Ascending aorta (tissue), 2 donors: ENCODE measurements at places on chromosomes 7 and 10.

- DNase-seq = no peak
These were observed 896.9 kb upstream of the PHF14 start for GRCh38 chr7:10076660-10077300.

DNA sequence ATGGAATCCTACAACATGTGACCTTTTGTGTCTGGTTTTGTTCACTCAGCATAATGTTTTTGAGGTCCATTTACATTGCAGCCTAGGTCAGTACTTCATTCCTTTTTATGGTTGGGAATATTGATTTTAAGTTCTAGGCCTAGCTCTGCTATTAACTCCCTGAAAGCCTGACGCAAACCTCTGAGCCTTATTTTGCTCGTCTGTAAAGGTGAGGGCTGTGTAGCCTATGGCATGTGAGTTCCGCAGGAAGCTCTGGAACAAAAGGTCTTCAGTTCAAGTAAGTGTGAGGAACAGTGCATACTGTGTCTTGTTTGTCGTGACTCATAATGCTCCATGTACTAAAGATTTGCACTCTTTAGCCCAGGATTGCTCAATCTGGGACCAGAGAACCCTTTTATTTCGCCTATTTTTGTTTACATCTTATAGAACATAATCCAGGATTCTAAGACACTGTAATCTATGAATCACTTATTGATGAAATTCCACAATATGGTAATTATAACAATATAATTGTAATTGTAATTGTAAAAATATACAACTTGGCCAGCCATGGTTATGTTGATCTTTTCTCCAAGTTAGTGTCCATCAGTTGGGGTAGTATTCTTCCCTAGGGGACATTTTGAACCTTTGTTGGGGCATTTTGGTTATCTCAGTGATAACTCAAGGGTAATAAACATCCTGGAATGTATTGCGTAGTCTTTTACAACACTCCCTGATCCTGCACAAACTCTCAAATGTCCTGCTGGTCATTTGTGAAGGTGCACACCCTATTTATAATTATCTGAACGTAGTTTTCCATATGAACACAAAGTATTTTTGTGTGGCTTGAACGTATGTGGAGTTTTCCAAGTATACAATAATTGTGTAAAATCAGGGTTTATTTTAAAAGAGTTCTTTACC is 184.7 kb downstream of the VTI1A start:
- DNase-seq = no peak

- DNase-seq = no peak
These were observed 84.7 kb downstream of the CREB5 start for GRCh38 chr7:28497009-28497408.

DNA sequence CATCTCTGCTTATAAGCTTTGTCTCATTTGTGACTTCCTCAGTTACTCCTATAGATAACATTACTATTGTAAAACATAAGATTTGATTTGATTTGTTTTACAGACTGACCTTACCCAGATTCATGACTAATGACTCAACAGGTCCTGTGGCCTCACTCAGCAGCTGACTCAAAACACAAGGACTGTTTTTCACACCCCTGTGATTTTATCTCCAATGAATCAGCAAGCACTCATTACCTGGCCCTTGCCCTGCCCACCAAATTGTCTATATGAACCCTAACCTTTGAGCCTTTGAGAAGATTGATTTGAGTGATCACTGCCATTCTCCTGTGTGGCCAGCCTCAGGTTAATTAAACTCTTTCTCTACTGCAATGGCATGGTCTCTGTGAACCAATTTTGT is 1064.6 kb upstream of the LRRTM3 start:
- no peak for DNase-seq

GRCh38 chr10:106980495-106981451 is 183.7 kb downstream of the SORCS1 start:
- DNase-seq = no peak

- peak; percentile 67 for DNase-seq
These were observed 56.0 kb downstream of the LGI1 start for GRCh38 chr10:93813507-93814465.

GRCh38 chr10:61900829-61901792 is at the start of gene ARID5B:
Gene ARID5B, plus strand, starts transcription at chr10:61901699. Its CDS starts 11 bp downstream, at chr10:61901710.
- peak; percentile 71 for DNase-seq

GRCh38 chr10:11831520-11831951 is 8.4 kb downstream of the PROSER2 start:
- DNase-seq = no peak

DNA sequence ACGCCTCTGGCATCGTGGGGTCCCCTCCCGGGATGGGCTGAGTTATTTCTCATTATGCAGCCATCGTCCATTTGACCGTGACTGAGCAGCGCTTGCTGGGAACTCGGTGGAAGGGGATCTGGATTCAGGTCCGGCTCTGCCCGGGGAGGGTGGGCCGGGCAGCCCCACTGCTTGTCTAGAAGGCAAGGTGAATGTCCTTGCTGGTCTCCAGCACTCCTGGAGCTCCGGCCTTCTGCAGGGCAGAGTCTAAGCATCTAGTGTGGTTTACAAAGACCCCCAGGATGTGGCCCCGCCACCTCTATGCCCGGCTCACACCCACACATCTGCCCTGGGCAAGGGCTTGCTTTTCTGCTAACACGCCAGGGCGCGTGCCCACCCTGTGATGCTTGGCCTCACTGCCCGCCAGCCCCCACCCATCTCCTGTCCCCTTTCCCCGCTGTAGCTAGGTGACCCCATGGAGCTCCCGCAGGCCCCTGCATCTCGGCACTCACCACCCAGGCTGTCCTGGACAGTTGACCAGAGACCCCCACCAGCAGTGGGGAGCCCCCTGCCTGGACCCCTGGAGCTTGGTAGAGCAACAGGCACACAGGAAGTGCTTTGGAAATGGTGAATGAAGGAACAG is 151.0 kb upstream of the CHST15 start:
- peak; percentile 46 for DNase-seq

GRCh38 chr10:49107111-49107886 is 8.0 kb downstream of the VSTM4 start:
- DNase-seq = no peak

- no peak for DNase-seq
These were observed 568 bp downstream of the PRSS2 start for GRCh38 chr7:142771353-142771723.
